Epithelial cell of proximal tubule (primary cell): ENCODE measurements at places on chromosomes 12 and 14. TPM values are rescaled to one million over a fixed set of nuclear protein-coding genes. Genes with fewer than 3 reads are reported as not detected.

DNA sequence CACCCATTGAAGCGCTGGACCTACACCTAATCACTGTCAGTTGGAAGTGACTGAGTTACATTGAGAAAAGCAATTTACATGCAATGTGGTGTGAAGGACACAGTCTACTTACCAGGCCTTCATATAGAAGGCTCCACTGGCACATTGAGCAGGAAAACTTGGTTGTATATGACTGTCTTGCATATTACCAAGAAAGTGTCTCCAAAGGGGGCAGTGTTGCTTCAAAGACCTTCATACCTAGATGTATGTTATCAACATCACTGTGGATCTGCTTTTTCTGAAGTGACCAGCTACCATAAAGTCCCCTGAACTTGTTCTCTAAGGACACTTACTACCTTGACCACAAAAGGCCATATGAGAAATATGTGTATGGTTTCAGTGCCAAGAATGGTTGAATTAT lies 64.1 kb downstream of the NELL2 start:
- DNase-seq = no peak

- no peak for DNase-seq
These were observed 22.4 kb downstream of the MAGOHB start for GRCh38 chr12:10590966-10591365.

DNA sequence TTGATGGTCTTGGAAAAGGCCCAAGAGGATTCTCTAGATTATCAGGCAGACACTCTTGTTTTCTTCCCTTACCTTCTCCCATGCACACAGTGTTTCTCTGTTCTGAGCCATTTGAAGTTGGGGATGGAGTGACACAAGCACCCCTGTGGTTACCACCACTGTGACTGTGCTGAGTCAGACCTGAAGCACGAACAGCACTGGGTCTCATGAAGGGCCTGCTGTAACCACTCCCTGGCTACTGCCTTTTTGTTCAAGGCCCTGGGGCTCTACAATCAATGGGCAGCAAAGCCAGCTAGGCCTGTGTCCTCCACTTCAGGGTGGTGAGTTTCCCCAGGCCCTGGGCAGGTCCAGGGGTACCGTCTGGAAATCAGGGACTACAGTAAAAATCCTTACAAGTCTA lies 65.5 kb downstream of the TSPAN8 start:
- no peak for DNase-seq

DNA sequence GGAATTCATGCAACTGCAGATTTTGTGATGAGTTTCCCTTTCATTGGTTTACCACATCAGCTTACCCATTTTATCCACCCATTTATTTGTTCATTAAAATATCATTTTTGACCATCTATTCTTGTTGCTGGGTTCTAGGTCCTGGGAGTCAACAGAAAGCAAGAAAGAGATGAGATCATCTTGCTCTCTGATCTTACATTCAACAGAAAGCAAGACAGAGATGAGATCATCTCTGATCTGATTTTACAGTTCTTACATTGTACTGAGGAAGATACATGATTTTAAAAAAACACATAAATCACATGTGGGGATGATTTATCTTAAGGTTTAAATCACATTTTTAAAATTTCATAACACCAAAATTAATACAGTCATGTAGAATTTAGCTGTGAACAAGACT lies 2.3 kb downstream of the TAS2R46 start:
- no peak for DNase-seq

Gene KIF26A
- 0.46 and 0.87 TPM in 2 replicates for total RNA-seq

DNA sequence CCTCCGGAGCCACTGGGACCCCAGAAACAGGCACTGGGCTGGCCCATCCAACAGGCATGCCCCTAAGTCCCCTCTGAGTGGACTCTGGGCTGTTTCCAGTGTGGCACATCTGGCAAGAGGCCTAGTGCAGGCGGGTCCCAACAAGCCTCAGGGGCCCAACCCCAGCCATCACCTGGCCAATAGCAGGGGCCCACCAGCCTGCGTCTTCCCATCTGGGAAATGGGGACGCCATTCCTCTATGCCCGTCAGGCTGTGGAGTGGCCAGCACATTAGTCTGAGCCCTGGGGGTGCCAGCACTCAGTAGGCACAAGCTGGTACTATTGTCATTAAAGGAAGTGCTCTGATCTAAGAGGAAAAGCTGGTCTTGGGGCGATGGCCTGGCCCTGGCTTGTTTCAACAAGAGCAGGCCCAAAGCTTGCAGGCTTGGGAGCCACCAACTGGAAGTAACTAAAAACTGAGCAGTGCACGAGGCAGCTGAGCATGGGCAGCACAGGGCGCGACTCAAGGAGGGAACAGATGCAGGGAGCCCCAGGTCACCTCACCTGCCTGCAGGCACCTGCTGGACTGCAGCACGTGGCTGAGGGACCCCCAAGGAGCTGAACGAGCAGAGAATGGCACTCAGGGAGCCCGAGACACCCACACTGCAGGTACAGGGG lies 8.4 kb downstream of the DEGS2 start:
- no peak for DNase-seq

- no peak for DNase-seq
These were observed 81.2 kb downstream of the CFAP54 start for GRCh38 chr12:96570579-96570978.

DNA sequence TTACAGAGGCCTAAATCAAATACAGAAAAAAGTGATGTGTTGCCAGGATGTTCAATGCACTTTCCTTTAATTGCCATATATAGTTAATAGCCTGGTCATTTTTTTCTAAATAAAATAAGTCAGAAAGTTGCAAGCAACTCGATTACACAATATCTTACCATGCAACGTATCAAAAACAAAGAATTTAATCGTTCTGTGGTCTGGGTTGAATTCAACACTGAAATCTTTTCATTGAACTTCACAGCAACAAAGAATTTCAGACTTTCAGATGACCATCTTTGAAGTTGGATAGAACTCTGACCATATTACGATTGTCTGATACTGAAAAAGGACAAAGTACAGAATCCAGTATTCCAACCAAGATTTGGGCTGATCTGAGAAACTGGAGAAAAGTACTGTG lies 231.9 kb downstream of the SLC25A21 start:
- DNase-seq = no peak

DNA sequence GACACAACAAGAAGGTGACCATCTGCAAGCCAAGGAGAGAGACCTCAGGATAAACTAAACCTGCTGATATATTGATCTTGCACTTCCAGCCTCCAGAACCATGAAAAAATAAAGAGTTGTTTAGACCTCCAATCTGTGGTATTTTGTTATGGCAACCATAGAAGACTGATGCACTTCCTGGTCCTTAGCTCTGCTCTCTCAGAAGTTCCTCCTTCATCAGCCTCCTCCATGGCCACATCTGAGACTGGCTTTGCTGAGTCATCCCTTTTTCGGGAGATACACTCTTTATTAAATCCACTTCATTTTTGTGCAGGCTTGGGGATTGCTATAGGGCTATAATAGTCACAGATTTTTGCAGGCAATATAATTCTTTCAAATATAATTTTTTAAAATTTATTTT lies 89.6 kb upstream of the ATF7IP start:
- DNase-seq = no peak

Gene RBP5
- not detected in 2 replicates for total RNA-seq

- DNase-seq = no peak
These were observed 1.8 kb upstream of the LRFN5 start for GRCh38 chr14:41604721-41605531.

DNA sequence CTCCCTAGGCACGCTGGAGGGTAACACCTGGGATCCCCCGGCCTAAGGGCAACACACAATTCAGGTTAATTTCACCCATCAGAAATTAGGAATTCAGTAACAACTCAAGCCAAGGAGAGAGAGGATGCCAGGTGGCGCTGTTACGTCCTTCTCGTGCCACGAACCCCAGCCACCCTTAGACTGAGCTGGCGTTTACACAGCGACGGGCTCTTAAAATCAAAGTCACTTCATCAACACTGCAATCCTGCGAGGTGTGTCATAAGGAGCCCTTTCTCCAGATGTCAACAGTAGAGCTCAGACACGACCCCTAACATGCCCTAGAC lies 110.6 kb upstream of the TMEM132D start:
- DNase-seq = no peak

DNA sequence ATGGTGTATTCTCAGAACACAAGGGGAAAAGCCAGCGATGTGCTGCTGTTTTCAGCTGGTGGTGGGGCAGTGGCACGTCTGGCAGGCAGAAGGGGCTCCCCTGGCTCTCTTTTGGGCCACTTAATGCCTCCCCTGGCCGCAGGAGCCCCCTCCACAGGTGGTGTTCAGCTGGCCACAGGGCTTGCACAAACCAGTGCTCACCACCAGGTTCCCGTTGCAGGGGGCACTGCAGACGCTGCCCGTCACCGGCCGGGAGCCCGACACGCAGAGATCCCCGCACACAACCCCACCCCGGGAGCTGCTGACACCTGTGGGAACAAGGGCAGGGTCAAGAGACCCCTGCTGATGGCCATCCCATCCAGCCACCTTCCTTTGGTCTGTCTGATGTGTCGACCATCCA lies 6.7 kb downstream of the KRT83 start:
- no peak for DNase-seq

GRCh38 chr14:53845813-53846693 lies 110.6 kb downstream of the BMP4 start:
- DNase-seq = no peak

Gene KCNMB4
- total RNA-seq = 0.51 and 0.98 TPM in 2 replicates

- DNase-seq = no peak
These were observed 898.4 kb downstream of the SLC16A7 start for GRCh38 chr12:60494244-60494643.

Gene CLEC4A
- not detected in 2 replicates for total RNA-seq

Gene SOX5
- total RNA-seq = 0.07 and 0.17 TPM in 2 replicates

DNA sequence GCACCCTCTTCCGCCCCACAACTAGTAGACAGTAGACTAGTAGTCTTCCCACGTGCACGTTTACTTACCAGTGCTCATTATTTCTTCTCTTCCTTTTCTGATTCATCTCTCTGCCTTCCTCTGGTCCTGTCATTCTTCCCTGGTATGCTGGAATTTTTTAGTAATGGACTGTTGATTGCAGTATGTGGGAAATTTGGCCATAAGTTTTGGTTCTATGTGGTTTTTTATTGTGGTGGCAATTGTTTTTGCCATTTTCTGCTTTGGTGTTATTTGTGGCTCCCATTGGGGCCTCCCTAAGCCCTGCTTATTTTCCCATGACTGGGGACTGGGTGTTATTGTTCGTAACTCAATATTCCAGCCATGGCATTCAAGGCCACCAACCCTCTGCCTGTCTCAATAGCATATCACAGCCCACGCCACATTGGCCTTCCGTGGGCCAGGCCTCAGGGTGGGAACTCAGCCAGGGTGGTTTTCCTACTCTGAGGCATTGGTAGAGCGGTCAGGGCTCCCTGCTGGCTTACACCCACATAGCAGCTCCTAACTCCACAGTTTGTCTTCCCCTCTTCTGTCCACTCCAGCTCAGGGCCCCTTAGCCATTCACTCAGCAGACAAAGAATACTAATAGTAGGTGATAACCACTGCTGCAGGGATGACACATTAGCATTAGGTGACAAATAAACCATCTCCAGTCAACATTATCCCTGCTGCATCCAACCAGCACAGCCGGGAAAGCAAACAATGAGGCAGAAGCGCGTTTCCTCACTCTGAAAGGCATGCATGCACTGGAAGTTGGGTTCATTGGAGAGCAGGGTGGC lies 321.5 kb downstream of the CACNA1C start:
- DNase-seq = no peak
